ENCODE measurements at places on chromosomes 4 and X.

DNA sequence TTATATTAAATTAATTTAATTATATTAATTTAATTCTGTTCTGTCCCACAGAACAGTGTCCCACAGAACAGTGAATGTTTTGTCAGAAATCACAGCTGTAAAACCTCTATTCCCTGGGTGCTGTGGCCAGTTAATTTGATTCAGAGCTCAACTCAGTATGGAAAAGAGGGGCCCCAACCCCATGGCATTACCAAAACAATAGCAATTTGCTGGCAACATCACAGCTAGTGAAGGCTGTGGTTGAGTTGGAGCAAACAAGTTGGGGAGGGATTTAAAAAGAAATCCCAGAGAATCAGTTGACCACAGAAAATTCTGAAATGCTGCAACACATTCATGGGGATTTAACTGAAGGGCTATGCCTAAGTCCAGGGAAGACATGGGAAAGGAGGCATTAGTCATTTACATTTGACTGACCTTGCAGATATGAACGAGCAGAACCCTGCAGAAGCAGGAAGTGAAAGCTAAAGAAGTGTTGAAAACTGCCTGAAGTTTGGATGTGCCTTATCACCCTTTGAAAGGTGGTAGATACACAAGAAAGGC lies 30.1 kb downstream of the PDHA2 start:
- DNase-seq, result no peak

DNA sequence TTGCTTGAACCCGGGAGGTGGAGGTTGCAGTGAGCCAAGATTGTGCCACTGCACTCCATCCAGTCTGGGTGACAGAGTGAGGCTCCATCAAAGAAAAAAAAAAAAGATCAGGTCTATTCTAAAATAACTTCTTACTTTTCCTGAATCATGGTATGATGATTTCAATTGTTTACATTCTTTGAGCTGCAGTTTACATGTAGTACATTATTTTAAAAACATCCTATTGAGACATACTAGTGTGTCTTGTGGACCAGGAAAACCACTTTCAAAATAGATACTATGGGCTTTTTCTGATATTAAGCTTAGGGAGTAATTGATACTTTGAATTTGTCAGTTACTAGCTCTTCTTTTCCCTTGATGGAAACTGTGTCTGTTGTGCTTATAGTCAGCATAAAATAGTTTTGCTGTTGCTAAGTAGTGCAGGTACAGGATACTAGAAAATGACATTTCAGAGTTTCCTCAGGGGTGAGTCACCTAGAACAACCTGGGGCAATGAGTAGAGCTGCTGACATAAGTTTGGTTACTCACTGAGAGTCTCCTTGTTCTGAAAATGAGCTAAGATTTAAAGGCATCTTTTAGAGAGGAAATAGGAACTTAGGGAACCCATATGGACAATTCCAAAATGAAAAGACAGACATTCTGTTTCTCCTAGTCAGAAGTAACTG lies 53.2 kb upstream of the C4orf54 start:
- no peak for DNase-seq

DNA sequence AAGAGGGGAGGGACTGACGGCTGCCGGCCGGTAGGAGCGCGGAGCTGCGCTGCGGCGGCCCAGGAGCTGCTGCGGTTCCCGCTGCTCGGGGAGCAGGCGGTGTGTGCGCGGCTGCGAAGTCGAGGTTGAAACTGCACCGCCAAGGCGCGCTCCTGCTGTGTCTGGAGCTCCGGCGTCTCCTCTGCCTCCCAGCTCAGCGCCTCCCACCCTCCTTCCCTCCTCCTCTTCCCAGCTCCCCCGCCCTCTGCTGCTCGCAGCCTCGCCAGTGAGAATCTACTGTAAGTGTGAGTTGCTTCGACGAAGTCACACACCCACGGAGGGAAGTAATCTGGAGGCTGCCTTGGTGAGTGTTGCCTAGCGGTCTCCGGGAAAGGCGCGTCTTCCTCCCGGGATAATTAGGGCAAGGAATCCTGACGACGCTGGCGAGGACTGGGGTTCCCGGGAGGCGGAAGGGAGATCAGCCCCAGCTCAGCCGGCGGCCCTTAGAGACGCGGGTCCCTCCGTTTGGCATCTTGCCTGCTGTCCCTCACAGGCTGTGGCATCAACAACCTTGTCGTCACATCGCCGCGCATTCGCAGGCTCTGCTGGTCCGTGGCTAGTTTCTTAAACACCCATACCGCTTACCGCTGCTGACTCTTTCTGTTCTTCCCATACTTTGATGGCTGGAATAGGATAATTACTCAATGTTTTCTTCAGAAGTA lies at the start of gene EPHA5:
TSS of gene EPHA5 (minus strand) at position 159 of the 701 bp plus-strand sequence. CDS start 747 bp downstream, outside the sequence.
- peak; percentile 79 for DNase-seq

DNA sequence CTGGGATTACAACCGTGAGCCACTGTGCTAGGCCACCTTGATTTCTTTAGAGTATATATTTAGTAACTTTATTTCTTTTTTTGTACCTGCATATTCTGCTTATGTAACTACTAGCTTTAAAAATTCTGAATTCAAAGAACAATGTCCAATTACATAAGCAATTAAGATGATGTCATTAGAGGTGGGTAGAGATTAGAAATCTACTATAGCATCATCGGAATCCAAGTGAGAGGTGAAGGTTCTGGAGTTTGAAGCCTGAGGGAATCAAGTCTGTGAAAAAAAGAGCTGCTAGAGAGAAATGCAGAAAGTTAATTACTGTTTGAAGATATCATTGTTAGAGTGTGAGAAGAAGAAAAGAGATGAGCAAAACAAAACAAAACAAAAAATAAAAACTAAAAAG lies 79.0 kb upstream of the ENPEP start:
- no peak for DNase-seq

- no peak for DNase-seq
Observed at GRCh38 chr4:16606691-16607090, 291.8 kb downstream of the LDB2 start.

DNA sequence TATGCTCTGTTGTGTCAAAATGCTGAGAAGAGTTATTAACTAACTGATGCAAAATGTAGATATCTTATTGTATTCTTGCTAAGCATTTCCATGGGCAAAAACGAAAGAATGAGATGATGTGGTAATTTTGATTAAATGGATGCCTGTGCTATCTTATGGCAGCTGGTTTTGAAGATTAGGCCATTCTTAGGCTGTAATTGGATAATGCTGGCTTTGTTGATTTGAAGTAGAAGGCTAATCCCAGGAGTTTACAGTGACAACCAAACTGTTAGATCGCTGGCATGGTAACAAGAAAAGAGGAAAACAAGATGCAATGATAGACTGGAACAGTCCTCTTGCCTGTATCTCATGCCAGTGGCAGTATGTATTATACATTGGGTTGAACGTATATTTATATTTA lies 74.1 kb upstream of the WDR44 start:
- DNase-seq, result peak; percentile 26

- no peak for DNase-seq
Observed at GRCh38 chr4:36785973-36786372, 458.6 kb upstream of the NWD2 start.

- no peak for DNase-seq
Observed at GRCh38 chr4:23952258-23952657, 62.4 kb upstream of the PPARGC1A start.

- DNase-seq, result peak; percentile 40
Observed at GRCh38 chr4:147479786-147480185, 1.1 kb upstream of the EDNRA start.

GRCh38 chrX:134990801-134991481 lies at the start of gene SMIM10:
Gene SMIM10 (plus strand): TSS chrX:134990991. CDS start chrX:134991096, 105 bp downstream.
- peak; percentile 38 for DNase-seq

DNA sequence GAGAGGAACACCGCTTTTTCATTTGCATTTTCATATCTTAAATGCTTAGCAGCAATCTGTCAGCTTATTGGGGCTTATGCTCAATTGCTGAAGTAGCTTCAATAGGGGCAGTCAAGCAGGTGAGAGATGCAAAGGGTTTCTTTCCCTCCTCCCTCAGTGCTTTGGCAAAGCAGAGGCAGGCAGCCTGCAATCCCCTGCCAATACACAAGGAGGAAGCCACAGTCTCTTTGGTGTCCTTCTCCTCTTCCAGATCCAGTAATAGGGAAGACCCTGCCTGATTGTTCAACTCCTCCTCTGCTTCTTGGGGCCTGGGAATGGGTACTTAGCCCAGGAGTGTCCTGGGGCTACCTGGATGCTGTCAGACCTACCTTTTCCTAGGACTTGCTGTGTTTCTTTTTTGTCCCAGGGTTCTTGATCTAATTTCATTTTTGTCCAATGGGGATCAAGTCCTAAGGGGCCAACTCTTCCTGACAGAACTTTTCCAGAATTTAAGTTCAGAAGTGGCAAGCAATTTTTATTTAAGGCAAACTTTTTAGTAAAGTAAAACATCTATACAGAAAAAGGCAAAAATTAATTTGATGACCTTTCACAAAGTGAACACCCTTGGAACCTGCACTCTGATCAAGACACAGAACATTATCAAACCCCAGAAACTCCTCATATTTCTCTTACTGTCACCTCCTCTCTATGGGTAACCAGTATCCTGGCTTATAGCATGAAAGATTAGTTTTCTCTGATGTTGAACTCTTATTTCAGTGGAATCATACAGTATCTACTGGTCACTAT lies 260.3 kb downstream of the PPP3CA start:
- DNase-seq, result no peak

Data from NCI-H446 (cell line).